Activated CD4-positive, CD25-positive, alpha-beta regulatory T cell (primary cell): ENCODE measurements at places on chromosomes 1 and 21.

DNA sequence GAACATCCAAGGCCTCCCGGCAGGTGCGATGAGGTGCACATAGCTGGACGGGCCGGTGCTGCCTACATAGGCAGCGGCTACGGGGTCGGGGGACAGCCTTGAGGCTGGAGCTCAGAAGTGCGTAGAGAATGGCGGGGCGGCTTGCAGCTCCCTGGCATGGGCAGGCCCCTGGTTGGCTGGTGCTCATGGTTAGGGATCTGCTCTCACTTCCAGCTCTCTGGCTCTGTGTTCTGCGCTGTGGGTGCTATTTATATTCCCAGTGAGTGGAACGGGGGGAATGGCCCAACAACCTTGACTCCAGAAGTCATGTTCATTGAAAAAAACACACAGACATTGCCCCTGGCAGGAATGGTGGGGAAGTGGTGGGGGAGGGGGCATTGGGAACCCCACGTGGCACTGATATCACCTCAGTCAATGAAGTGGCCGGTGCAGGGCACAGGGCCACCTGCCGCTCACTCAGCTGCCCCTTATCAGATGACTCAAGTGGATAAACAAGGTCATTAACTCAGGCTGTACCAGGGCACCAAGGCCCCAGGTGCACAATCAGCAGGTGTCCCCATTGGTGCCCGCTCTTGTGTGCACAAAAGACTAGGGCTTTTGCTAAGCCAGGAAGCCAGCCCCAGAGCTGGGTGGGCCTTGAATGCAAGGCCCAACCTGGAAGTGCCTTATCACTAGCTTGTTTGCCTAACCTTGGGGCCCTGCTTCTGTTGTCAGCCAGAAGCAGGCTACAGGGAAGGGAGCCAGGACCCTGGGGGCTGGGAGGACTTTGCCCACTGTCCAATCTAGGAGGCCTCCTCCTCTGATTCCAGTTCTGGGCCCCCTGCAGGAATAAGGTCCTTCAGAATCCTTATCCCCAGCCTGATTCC lies at the start of gene NR0B2:
TSS of gene NR0B2 (minus strand) at position 222 of the 866 bp plus-strand sequence. CDS start at position 187, 35 bp downstream.
- no peak for DNase-seq

DNA sequence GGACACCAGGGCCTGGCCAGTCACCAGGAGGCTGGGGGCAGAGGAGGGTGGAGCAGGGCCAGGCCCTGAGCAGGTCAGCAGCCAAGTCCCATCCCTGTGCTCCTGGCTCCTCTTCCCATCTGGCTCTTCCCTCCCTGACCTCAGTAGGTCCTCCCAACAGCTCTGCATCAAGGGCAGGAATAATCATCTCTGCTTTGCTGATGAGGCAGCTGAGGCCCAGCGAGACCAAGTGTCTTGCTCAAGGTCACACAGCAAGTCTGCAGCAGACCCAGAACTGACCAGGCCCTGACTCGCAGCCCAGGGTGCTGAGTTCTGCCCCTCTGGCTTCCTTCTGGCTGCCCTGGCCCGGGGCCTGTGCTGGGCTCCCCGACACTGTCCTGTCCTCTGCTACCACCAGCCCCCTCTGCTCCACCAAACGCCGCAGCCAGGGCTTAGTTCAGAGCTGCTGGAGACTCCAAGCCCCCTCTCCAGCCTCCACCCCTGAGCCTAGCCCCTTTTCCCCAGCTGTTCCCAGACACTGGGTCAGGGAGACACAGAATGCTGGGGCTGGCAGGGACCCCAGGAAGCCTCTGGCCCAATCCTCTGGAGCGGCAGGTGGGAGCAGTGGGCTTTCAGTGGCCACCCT lies 224.9 kb downstream of the PTPRU start:
- no peak for DNase-seq

DNA sequence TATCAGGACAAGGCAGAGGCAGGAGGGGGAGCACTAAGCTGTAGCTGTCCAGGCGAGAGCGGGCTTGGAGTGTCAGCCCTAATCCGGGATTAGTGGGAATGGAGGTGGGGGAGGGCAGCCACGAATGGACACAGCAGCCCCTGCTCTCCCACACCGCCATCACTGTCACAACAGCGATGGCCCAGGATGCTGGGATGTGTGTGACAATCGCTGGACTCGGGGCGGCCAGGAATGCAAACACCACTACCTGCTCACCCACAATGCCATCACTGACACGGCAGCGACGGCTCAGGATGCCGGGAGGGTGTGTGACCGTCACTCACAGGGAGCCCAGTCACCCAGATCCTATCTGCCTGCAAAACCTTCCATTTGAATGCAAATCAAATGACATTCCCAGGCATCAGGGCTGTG lies 2.9 kb downstream of the C2CD2 start:
- DNase-seq: no peak

DNA sequence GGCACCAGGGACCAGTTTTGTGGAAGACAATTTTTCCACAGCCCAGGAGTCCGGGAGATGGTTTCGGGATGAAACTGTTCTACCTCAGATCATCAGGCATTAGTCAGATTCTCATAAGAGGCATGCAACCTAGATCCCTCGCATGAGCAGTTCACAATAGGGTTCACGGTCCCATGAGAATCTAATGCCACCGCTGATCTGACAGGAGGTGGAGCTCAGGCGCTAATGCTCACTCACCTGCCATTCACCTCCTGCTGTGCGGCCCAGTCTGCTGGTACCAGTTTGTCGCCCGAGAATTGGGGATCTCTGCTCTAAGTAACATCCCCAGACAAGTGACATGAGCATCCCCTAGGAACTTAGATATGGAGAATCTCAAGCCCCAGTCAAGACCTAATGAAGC lies 180.7 kb downstream of the COQ8A start:
- no peak for DNase-seq
